GM10248 (cell line): ENCODE measurements at places on chromosomes 6 and 20.

- no peak for DNase-seq
Observed at GRCh38 chr6:155444120-155444917, 11.3 kb downstream of the NOX3 start.

- DNase-seq = no peak
Observed at GRCh38 chr6:25127076-25127837, 151.9 kb upstream of the CARMIL1 start.

DNA sequence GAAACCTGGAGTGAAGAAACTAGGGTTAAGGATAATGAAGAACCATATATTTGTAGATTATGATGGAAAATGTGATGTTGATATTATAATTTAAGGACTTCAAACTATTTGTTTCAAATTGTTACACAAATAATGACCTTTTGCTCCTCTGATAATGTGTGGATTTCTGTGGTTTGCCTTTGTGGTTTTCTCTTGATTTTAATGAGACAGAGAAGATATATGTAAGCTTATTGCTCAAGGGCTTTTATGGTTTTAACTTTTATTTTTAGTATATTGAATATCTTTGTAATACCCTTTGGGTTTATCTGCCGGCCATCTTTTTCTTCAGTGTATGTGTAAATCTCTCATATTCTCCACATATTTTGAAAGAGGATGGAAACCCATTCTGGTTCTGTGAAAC, 362.3 kb downstream of the RIMS1 start:
- DNase-seq = no peak

DNA sequence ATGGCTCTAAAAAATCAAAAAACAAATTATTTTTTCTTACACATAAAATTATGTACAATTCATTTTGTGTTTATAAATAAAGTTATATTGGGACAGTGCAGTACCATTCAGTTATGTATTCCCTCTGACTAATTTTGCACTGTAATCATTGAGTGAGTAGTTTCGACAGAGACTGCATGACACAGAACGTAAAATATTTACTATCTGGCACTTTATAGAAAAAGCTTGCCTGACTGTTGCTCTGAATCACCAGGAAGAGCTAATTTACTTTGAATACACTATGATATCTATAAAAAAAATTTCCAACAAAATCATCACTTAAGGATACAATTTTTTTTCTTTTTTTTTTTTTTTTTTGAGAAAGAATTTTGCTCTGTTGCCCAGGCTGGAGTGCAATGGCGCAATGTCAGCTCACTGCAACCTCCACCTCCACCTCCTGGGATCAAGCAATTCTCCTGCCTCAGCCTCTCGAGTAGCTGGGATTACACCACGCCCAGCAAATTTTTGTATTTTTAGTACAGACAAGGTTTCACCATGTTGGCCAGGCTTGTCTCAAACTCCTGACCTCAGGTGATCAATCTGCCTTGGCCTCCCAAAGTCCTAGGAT, 11.0 kb upstream of the KHDC1L start:
- DNase-seq = no peak

DNA sequence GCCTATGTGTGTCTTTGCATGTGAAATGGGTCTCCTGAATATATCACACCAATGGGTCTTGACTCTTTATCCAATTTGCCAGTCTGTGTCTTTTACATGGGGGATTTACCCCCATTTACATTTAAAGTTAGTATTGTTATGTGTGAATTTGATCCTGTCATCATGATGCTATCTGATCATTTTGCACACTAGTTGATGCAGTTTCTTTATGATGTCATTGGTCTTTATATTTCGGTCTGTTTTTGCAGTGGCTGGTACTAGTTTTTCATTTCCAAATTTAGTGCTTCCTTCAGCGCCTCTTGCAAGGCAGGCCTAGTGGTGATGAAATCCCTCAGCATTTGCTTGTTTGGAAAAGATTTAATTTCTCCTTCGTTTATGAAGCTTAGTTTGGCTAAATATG, 555.2 kb upstream of the BTBD3 start:
- no peak for DNase-seq

GRCh38 chr6:46926481-46926880, 4.7 kb upstream of the ADGRF5 start:
- no peak for DNase-seq

- DNase-seq = no peak
Observed at GRCh38 chr6:157562997-157563396, 182.0 kb downstream of the ZDHHC14 start.

DNA sequence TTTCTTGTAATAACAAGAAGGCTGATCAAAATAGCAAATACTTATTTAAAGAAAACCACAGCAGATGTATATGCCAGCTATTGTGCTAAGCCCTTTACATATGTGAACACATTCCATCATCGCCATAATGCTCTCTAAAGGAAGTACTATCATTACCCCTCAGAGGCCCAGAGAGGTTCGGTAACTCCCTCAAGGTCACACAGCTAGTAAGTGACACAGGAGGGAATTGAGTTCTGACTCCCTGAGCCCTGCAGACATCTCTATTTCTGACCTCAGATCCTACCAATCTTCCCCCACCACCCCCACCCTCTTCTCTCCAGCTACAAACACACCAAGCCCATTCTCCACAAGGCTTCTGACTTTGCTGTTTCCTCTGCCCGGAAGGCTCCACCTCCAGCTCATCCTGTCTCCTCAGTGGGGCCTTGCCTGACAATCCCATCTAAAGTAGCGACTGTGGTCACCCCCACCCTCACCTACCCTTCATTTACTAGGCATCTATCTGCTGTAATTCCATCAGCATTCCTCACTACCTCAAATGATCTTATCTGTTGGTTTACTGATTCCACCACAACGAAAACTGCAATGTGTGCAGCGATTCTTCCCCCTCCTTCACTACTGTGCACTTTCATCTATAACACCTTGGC, 234.5 kb downstream of the LRFN2 start:
- DNase-seq = no peak

DNA sequence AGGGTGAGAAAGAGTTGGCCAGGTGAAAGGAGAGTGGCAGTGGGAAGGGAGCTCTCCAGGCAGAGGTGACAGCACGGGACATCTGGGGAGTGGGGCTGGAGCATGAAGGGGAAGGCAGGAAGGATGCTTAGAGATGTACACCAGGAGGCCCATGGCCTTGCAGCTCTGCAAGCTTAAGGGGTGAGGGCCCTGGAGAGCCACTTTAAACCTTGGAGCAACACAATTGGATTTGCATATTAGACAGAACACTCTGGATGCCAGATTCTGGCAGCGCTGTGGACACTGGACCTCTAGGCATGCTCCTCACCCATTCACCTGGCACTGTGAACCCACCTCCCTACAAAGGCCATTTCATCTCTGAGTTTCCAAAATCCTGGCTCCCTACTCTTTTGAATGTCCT, 3.7 kb upstream of the CD40 start:
- DNase-seq = no peak

- DNase-seq = no peak
Observed at GRCh38 chr6:37123957-37124729, 45.8 kb upstream of the PIM1 start.

DNA sequence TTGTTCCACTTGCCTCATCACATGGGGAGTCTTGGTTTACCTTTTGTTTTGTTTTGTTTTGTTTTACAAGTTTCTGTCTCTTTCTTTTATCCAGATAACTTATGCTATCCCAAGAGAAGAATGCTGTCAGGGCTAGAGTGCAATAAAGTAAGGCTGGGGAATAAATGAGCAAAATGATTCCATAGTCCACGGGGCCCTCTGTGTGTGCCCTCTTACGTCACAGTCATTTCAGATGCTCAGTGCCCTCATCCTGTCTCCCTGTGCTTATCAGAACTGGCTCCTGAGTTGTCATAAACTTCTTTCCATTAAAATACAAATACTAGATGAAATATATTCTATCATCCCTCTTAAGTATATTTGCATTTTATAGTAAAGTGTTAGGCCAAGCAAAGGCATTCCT, 30.8 kb upstream of the ENPP1 start:
- DNase-seq = no peak

- DNase-seq = no peak
Observed at GRCh38 chr20:45465491-45466266, 3.9 kb upstream of the WFDC2 start.

DNA sequence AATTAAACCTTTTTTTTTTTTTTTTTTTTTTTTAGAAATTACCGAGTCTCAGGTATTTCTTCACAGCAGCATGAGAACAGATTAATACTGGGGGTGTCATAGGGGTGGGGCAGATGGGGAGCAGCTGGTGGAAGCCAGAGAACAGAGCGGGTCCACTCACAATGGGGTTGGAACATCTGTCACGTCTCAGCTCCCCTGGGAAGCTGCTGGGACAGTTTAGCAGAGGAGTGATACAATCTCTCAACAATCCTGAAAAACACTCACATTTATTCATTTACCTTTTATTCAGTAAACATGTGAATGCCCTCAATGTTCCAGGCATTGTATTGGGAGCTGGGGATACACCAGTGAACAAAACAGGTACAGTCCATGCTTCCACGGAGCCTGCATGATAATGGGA, 162.2 kb downstream of the SMOC2 start:
- DNase-seq = no peak

GRCh38 chr6:108118359-108118724, 43.8 kb upstream of the OSTM1 start:
- DNase-seq = no peak

DNA sequence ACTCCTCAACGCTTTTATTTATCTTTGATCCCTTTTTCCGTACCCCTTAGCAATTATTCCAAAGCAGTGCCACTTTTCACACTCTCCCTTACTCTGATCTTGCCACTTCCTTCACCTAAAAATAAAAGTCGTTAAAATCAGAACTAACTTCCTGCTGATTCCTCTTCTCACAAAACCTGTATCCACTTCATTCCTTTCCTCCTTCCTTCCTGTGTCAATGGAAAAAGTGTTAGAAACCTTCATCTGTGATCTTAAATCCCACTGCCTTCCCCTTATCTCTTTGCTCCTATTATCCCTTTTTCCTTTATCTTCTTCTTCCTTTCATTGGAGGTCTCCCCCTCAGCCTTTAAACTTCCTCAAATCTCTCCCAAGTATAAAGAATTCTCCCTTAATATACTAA, 49.2 kb downstream of the GOPC start:
- DNase-seq = no peak

DNA sequence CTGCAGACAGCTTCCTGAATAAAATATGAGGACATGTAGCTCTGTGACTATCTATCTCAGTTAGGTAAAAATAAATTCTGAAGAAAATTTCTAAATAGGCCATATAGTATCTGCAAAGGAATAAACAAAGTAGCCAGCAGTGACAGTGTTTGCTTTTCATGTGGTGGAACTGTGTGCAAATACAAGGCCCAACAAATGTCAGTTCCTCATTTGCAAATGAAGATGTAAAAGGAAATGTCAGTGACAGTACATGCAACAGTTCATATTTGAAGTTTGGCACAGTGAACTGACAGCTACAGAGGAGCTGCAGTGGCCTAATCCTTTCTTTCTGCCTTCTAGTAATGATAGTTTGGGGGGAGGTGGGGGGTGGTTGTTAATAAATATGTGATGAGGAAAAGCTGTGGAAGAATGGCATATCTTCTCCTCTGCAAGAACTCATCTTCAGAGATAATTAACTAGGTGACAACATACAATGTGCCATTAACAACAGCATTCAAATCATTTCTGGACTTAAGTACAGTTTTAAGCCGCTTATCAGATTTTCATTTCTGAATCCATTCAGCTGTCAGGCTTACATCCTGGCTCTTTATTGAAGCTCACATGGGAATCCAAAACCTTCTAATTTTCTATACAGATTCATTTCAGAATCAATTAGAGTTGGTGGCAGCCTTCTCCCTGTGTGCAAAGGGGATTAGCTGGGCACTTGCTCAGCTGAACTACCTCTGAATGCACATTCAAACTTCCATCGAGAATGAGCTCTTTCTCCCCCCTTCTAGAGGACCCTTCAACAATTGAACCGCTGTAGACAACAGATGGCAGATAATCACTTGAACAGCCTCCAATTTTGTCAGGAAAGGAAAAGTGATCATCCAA, 1059.0 kb upstream of the EPHA7 start:
- DNase-seq = no peak

DNA sequence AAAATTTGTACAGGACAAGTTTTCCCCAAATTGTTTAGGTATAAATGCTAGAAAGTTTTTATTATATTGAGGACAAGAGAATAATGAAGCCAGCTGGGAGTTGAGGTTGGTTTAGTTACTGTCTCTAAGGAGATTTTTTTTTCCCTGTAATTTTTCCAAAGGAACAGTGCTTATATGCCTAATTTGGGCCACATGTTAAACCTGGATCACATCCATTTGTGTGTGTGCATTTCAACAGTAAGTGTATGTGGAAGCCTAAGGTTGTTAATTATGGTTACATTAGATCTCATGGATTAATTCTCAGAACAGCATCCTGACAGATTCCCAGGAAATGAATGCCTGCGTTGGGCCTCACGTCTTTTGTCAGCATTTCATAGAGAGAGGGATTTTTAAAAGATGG, 4.5 kb downstream of the IGF2R start:
- no peak for DNase-seq

- no peak for DNase-seq
Observed at GRCh38 chr6:17910189-17910588, 77.2 kb downstream of the KIF13A start.

- no peak for DNase-seq
Observed at GRCh38 chr6:49662892-49663261, 26.2 kb upstream of the RHAG start.

DNA sequence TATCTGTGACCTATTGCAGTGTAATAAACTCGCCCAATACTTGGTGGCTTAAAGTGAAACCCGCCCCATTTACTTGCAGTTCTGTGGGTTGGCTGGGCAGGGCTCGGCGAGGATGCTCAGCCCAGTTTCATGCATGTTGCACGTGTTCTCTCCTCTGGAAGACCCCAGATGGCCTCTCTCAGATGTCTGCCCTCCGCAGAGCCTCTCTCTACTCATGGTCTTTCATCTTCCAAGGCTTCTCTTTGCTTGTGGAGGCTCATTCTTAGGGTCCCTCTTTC, 251.4 kb downstream of the SOD2 start:
- no peak for DNase-seq

DNA sequence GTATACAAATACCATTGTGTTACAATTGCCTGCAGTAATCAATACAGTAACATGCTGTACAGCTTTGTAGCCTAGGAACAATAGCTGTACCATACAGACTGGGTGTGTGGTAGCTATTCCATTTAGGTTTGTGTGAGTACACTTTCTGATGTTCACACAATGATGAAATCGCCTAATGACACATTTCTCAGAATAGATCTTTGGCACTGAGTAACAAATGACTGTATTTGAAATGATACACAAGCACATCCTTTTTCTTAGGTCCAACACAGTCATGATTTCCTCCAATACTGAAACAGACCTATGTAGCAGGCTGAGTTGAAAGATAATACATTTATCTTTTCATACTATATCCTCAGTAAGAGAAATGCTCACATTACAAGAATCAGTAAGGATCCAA, 13.9 kb downstream of the KHDRBS2 start:
- no peak for DNase-seq
